ENCODE measurements at places on chromosomes 2 and 18.

- DNase-seq = no peak
Observed at GRCh38 chr2:15753811-15754702, 162.4 kb downstream of the DDX1 start.

- DNase-seq = no peak
Observed at GRCh38 chr2:16258350-16258749, 318.0 kb downstream of the MYCN start.

DNA sequence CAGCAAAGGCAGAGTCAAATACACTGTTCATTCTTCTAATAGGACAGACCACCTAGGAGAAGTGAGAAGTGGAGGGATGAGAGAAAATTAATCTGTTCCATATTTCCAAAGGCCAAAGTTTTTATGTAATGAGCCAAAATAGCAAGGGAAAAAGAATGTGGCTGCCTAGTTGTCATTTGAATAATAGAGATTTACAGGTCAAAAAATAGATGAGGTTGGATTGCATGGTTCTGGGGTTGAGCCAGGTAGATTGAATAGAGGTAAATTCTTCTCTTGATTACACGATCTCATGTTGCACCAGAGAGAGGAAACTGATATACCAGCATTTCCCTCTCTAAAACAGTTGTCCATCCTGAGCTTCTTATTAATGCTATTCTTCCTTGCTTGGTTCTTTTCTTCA lies 325.8 kb downstream of the CCDC178 start:
- no peak for DNase-seq

DNA sequence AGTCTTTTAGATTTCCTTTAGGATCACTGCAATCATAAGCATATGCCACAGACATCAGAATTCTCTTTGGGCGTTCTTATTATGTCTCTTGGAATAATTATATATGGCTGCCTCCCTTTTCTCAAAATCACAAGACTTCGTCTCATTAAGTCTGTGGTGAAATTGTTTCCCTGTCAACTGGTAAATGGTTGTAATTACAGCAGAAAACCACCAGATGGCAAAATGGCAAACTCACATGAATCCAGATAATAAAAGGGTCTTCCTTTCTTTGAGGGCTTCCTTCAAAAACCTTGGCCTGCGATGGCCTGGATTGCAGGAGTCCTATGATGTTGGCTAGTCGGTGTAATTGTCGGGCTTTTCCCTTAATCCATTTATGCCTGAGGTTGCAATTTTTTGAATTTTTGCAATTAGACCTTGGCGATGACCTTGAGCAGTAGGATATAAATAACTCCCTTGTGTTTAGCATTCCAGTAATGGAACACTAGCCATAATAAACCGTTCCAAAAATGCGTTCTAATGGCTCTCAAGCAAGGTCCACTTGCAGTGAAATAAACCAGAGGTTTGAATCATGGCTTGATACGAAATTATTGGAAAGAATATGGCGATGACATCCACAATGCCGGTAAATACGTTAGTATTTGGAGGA lies 656.4 kb downstream of the MBD2 start:
- DNase-seq = no peak

DNA sequence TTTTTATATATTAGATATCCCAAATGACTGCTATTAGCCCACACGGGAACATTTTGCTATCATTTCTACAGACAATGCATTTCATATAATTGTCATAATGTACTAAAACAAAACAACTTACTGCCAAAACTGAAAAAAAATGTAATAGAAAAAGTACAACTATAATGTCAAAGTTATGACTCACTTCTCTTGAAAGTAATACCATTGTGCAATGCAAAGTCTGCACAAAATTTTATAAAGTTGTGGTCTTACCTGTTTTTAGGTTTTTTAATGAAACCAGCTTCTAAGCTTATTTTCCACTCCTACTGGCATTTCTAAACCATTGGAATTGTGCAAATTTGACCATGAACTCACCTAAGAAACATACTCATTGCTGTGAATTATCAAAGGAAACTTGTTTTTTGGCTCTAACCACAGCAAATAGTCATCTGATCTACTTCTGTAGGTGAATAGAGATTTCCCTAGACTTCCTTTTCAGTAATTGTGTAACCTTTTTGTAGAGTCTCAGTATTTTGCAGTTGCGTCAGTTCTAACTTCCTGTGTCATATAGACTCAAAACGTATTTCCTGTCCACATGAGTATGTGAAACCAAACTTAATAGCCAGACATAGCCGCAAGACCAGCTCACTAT lies 31.9 kb upstream of the TFPI start:
- DNase-seq = no peak

GRCh38 chr2:4967206-4967605 lies 725.0 kb upstream of the SOX11 start:
- DNase-seq = no peak

GRCh38 chr2:229104025-229104424 lies 167.1 kb downstream of the PID1 start:
- no peak for DNase-seq

DNA sequence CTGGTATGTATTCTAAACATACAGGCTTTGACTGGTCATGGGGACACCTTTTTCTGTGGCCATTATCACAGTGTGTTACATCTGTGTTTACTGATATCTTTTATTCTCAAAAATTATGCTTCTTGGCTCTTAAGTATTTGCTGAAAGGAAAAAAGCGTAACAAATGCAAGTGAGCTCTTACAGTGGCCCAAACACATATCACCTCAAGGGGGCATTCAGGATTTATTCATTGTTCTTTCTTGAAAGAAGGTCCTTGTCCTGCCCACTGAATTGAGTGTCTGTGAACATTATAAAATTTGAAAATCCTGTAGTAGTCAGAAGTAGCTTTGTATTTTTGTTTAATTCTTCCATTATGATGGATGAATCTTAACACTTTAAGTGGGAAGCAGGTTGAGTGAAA lies 454.5 kb downstream of the XIRP2 start:
- DNase-seq = no peak

GRCh38 chr2:41890341-41890740 lies 157.5 kb upstream of the PKDCC start:
- DNase-seq = no peak

GRCh38 chr2:31299547-31299946 lies 65.6 kb downstream of the EHD3 start:
- DNase-seq = no peak

Data from C1 segment of cervical spinal cord (tissue), 14 donors.